ENCODE measurements at places on chromosomes 7 and 10.

GRCh38 chr7:22563621-22564241 is 63.7 kb upstream of the STEAP1B start:
- no peak for DNase-seq

DNA sequence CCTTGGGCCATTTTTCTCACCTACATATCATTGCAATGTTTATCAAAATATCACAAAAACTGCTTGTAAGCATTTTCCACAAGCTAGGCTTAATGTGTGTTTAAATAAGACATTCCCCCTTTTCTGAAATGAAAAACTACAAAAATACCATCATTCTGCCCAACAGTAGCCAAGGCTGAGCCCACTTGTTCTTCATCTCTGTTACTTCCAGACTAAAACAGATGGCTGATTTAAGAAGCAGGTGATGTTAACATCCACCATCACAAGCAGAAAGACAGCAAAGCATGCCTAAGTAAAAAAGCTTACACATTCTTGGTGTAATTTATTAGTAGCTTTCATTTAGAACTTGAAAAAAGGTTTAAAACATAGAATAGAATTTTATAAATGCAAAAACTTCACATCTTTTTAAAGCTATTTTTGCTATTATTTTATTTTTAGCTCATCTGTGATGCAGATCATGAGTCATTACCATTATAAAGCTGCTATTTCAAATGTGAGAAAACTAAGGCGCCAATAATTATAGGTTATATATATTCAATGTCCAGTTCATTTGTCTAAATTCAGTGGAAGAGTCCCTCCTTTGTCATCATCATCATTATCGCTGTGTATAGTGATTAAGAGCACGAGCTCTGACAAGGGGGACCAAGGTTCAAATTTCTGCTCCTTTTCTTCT is 109.4 kb downstream of the RELN start:
- no peak for DNase-seq

- no peak for DNase-seq
Measured at GRCh38 chr10:117264782-117265181, 23.9 kb downstream of the SLC18A2 start.

DNA sequence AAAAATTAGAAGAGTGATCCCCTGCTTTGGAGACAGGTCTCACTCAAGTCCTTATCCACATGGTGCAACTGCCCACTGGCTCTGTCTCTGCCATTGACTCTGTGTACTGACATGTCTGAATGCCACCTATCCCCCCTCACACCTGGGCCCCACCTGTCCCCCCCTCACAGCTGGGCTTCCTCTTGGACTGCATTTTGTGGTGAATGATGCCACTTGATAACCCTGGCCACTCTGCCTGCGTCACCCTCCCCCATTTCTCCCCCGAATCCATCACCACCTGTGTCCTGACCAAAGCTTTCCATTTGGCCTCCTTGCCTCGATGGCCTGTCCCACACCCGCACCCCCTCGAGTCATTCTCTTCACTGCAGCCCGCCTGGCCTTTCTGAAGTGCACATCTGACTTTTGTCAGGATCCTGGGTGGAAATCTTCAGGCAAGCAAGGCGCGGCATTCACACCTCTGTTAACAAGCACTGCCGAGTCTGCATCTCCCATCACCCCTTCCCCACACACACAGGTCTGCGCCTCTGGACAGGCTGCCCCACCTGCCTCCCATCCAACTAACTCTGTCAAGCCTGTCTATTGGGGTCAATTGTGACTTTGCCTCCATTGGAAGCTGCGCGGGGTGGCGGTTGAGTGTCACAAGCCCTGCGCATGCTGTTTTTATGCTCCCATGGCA is 175.3 kb upstream of the KLF14 start:
- DNase-seq = no peak

DNA sequence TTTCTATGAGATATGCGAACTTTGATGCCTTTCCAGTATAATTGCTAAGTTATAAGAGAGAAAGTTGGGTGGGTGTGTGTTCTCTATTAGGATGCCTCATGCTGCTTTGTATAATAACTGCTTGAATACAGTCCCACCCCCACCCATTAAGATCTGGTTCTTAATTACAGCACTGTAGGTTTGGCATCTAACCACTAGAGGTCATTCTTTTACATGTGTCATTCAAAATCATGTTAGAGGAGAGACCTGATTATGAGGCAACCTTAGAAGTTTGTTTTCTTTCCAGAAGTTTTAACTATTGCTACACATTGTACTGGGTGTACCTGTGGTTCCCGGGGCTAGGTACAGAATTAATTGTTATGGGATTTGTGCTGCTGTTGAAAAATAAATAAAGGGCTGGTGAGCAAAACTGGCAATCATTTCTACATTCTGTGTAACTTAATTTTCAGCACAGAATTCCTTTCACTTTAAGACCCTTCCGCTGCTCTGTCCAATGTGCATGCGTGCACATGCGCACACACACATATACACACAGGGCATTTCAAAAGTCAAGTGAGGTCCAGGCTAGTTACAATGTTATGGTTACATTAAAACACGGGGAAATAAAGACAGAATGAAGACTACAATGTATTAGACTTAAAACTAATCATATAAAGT is 1156.3 kb downstream of the SORCS3 start:
- no peak for DNase-seq

GRCh38 chr7:129779602-129780256 is 168.2 kb downstream of the NRF1 start:
- DNase-seq = no peak

DNA sequence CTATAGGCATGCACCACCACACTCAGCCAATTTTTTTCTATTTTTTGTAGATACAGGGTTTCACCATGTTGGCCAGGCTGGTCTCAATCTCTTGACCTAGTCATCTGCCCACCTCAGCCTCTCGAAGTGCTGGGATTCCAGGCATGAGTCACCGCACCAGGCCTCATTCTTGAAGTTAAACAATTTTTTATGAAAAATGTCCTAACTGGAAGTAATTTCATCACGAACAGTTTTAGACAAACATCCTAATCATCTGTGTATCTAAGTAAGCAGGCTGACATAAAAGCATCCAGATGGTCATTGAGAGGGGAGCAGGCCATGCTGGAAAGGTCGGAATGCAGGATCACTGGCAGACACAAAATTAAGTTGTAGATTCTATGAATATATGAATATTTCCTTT is 269.1 kb downstream of the ZMYND11 start:
- DNase-seq = no peak

DNA sequence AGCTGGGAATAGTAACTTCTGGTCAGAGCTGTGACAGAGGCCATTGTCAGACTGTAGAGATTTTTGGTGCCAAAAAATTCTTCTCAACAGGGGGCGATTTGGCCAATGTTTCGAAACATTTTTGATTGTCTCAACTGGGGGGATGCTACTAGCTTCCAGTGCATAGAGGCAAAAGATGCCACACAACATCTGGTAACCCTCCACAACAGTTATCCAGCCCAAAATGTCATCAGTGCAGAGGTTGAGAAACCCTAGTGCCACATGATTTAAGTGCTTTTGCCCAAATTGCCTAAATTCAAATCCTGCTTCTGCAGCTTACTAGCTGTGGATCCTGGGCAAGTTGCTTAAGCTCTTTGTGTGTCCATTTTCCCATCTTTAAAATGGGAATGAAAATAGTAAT is 71.9 kb downstream of the FZD1 start:
- no peak for DNase-seq

DNA sequence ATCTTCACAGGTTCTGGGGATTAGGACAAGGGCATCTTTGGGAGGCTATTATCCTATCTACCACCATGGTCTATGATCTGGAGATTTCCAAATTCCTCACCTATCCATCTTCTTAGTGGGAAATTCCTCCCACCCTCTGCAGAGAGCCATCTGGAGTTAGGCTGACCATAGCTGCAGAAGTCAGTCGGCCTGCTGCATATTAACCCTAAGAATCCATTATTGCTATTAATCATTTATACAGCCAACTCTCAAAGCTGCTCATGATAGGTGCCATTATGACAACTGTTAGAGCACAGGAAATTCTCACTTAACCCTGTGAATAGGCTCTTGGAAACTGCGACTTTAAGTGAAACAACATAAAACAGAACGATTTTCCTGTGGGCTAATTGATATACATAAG is 60.4 kb downstream of the FRMD4A start:
- no peak for DNase-seq

- no peak for DNase-seq
Measured at GRCh38 chr10:33666686-33667480, 332.4 kb upstream of the NRP1 start.

- DNase-seq = no peak
Measured at GRCh38 chr7:69968969-69969556, 370.8 kb downstream of the AUTS2 start.

- DNase-seq = no peak
Measured at GRCh38 chr10:58544135-58544534, 31.5 kb downstream of the BICC1 start.

DNA sequence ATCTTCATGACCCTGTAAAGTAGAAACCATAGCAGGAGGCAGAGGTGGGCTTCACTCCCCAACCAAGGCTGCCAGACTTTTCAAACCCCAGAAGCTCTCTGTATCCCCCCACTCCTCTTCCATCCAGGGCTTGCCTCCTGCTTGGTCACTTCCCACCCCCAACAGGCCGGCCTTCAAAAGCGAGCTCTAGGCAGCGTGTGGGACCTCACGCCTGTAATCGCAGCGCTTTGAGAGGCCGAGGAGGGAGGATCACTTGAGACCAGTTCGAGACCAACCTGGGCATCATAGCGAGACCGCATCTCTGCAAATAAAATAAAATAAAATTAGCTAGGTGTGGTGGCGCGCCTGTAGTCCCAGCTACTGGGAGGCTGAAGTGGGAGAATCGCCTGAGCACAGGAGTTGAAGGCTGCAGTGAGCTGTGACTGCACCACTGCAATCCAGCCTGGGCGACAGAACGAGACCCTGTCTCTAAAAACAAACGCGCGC is 743 bp upstream of the POR start:
- DNase-seq = no peak

DNA sequence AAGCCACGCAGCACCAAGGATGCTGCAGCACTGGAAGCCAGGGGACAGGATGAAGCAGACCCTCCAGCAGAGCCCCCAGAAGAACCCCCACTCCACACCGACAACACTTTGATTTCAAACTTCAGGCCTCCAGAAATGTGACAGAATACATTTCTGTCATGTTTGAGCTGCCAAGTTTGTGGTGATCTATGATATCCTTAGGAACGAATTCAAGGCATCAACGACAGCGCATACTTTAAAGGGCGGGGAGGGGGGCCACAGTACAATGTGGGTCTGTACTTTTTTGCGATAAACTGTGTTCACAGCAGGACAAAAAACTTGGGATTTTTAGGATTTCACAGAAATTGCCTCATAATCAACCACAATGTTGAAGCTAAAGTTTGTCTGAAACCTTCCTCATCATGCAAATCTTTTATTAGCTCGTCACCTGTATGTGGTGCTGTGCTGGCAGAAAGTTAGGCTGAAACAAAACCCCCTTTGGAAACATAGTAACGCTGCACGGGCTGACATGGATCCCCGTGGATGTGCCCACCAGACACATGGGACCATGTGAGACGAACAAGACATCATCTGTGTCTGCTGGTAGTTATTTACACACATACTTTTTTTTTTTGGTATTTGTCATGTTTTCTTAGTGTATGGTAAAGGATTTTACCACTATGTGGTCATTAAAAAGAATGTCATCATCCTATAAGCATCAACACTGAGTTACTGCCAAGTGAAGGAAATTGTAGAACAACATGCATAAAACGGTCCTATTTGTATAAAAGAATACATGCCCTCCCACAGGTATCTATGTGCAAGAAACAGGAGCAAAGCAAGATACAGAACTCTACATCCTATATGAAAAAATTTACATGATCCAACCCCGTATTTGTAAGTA is 113.3 kb upstream of the AFAP1L2 start:
- no peak for DNase-seq

DNA sequence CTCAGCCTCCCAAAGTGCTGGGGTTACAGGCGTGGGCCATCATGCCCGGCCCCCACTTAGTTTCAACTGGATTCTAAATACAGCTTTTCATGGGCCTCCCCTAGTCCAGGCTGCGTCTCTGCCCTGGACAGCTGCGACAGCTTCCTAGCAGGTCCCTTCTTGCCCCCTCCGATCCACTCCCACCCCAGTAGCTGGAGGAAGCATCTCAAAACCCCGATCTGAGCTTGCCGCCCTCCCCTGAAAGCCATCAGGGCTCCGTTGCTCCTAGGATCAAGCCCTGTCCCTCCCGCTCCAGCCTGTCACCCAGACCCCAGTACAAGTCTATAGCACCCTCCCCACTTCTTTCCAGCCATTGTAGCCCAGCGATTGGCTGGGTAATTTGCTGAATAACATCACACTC is 64.5 kb downstream of the VWA2 start:
- DNase-seq = no peak

DNA sequence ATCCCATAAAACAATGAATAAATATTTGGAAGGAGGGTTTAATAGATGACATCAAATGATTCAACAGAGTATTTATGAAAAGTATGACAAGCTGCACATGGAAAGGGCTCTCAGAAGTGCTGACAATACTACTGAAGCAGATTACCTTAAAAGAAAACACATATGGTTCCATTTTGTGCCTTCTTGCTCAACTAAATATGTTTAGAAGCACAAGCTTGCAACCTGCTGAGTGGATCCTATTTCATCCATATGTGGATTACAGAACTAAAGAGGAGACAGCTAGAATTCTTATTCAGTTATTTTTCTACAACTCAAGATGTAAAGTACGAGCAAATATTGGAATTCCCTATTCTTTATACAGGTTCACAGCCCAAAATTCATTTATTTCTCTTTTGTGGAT is 340.6 kb downstream of the TFEC start:
- no peak for DNase-seq

- DNase-seq = no peak
Measured at GRCh38 chr7:30196408-30196807, 61.6 kb downstream of the MTURN start.

DNA sequence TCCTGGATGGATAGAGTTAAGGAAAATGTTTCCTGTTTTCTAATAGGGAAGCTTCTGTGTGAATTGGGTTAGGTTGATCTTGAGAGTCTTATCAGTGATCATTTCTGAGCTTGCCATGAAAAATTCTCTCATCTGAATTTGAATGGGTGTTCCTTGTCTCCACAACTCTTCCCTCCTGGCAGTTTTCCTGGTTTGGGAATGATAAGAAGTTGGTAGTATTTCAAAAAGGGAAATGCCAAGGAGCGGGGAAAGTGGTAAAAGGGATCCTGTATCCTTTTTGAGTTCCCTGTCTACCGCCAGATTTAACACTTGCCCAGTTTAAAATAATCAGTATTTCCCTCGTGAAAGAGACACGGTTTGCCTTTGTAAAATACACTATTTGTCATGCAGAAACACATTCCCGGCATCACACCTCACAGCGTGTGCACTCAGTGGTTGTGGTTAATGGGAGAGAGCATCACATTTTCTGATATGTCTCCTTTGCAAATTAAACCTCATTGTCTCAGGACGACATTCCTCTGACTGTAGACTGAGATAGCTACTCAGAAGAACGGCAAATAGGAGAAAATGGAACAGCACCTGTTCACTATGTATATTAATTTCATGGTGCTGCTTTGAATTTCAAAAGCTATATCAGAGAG is 113.2 kb upstream of the IFRD1 start:
- no peak for DNase-seq

GRCh38 chr7:100059251-100059739 is 9.7 kb downstream of the ZSCAN21 start:
- DNase-seq = no peak

- DNase-seq = no peak
Measured at GRCh38 chr10:21202776-21203462, 305.8 kb upstream of the NEBL start.

- DNase-seq = peak; percentile 50
Measured at GRCh38 chr10:71696628-71697326, 22.8 kb downstream of the C10orf105 start.
